Fibroblast of skin of left quadriceps (primary cell): ENCODE measurements at places on chromosomes 16 and 17.

DNA sequence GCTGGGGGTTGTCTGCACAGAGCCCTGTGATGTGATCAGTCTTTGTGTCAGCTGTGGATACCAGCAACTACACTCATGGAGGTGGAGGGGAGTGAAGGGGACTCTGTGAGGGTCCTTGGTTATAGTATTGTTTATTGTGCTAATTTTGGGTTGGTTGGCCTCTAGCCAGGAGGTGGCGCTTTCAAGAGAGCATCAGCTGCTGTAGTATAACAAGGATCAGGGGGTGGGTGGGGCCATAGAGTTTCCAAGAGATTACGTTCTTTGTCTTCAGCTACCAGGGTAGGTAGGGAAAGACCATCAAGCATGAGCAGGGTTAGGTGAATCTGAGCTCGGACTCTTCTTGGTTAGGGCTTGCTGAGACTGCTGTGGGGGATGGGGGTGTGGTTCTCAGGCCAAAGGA, 97.1 kb upstream of the HS3ST3A1 start:
- DNase-seq = no peak

- DNase-seq = no peak
Observed at GRCh38 chr17:65290616-65291015, 153.4 kb downstream of the RGS9 start.

- no peak for DNase-seq
Observed at GRCh38 chr16:50626868-50627267, 54.2 kb downstream of the SNX20 start.

GRCh38 chr17:17044846-17045561, 2.7 kb downstream of the MPRIP start:
- peak; percentile 69 for DNase-seq
